Left hindlimb (tissue), 1 donor: ENCODE measurements at places on chromosomes 7 and 10.

DNA sequence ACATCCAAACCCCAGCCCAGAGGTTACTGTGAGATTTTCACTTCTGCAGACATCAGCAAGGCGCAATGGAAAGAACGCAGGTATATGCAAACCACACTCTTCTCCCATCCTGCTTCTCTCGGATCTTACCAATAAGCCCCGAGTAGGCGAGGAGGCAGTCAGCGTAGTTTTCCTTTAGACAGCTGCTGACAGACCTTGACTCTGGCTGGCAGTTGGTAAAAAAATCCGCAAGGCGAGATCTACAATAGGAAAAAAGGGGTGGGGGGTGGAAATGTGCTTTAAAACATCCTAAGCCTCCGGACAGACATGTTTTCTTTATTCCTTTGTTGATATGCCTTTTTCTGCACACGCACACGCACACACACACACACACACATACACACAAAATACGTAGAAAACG lies 176.5 kb downstream of the GFRA1 start:
- no peak for DNase-seq

DNA sequence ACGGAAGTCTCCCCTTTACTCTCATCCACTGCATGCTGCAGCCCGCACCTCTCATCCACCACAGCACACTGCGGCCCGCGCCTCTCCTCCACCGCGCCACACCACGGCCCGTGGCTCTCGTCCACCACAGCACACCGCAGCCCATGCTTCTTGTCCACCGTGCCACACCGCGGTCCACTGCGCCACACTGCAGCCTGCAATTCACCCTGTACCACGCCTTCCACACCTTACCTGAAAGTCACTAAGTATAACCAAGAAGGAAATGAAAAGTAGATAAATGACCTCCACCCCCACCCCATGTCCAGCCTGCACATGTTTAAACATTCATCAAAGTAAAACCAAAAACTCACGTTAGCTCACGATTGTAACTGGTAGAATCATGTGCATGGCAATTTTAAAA lies 176.1 kb downstream of the DIP2C start:
- no peak for DNase-seq

- DNase-seq, result peak; percentile 50
These were observed 4.2 kb upstream of the EBF3 start for GRCh38 chr10:129968020-129968852.

- no peak for DNase-seq
These were observed 130.7 kb upstream of the ZMIZ1 start for GRCh38 chr10:78937800-78938694.

DNA sequence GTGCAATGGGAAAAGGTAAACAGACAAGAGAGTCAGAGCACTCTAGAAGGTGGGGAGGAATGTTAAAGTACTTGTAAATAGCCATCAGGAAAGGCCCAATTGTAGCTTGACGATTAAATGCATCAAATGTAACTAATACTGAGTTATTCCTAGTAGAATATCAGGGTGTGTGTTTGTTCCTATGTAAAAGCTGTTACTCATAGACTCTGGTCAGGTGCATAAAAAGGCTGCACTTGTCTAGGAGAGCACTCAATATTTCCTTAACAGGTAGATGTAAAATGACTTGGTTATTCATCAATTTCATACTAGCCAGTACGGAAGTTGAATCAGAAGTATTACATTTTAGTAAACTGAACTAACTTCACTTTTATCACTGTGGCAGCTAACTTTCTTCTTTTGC lies 179.7 kb upstream of the AGR3 start:
- no peak for DNase-seq

DNA sequence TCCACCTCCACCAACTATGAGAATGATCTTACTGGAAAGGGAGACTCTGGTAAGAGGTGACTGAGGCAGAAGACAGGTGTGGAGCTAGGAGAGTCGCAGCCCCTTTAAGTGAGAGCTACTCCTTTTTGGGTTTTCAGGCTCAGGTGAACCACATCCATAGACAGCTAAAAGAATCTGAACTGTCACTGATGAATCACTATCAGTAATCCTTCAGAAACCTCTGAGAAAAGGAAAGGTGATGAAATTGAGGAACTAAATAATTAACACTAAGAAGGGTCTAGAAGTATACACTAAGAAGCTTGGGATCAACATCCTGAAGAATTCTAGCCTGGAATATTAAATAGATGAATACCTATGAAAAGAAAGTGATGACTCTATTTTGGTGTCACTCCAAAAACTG lies 83.0 kb downstream of the SORBS1 start:
- no peak for DNase-seq

DNA sequence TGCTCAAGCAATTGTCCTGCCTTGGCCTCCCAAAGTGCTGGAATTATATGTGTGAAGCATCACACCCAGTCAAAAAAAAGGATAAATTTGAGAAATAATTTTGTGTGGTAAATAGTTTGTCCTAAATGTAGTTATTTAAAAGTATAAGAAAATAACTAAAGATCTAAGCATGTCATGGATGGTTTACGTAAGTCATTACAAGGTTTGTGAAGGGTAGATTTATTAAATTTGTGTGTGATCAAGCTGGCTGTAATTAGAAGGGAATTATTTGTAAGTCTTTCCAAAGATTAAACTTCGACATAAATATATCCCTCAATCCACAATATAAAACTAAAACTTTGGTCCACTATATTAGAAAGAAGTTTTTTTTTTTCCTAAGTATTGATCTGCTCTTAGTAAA lies 28.6 kb downstream of the ORC5 start:
- DNase-seq, result no peak

- no peak for DNase-seq
These were observed 3.0 kb downstream of the VOPP1 start for GRCh38 chr7:55569269-55569663.

GRCh38 chr7:116277070-116277469 lies 66.7 kb downstream of the TES start:
- no peak for DNase-seq

- DNase-seq, result no peak
These were observed 70.9 kb downstream of the WIPF3 start for GRCh38 chr7:29877196-29877595.

DNA sequence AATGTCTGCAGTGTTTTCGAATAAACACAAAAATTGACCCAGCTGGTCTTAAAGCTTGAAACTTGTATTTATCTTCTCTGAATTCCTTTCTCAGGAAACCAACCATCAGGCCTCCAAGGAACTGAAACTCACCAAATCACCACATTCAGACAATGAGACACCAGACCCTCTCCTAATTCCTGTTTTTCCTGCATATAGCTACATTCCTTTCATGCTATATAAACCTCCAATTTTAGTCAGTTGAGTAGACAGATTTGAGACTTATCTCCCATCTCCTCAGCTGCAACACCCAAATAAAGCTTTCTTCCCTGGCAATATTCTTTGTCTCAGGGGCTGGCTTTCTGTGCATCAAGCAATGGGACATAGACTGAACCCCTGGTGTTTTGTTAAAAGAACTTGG lies 317.0 kb downstream of the CACNA2D1 start:
- DNase-seq, result no peak

GRCh38 chr7:18834577-18834976 lies 282.9 kb downstream of the TWIST1 start:
- no peak for DNase-seq

- peak; percentile 61 for DNase-seq
These were observed 61.9 kb downstream of the CAMK2B start for GRCh38 chr7:44263326-44264082.

- DNase-seq, result no peak
These were observed 928 bp downstream of the COMTD1 start for GRCh38 chr10:75234683-75235374.

DNA sequence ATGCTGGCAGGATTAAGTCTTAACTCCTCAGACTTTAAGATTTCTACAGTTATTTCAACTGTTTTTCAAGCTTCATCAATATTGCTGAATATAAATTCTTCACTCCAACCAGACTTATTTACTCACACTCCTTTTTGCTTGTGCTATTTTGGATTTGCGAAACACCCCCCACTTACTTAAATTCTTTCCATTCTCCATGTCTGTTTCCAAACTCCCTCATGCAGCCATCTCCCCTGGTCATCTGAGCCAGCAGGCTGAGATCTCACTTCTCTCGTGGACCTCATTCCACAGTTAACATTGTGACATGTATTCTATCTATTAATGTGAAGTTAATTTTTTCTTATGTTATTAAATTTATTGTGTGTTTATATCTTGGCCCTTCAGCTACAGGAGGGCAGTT lies 188.9 kb upstream of the HDAC9 start:
- no peak for DNase-seq

DNA sequence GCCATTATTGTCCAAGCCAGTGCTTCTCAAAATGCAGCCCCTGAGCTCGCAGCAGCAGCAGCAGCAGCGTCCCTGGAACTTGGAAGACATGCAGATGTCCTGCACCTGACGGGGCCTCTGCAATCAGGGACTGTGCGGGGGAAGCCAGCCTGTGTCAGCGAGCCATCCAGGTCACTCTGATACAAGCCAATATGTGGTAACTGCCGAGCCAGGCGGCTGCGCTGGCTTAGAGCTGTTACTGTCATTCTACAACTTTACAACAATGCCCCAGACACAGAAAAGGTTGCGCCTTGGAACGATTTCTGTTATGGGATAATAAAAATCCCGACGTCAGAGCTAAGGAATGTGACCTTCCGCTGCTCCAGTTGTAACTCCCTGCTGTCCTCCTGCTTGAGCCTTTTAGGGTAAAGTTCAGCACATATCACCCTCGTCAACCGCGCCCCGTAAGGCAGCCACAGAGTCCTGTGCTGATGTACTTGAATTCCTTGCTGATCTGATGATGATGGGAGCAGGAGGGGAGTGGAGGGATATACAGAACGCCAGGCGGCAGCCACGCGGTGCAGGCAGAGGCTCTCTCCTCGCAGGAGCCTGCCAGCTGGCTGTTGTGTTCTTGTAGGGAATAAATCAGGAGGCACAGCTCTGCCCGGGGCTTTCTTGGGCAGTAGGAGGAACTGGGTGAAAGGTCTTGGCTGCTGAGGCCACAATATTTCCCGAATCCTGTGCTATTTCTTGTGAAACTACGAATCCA lies 20.0 kb upstream of the CRYGN start:
- DNase-seq, result peak; percentile 87
